ENCODE measurements at places on chromosomes 12 and 14.

- no peak for DNase-seq
Observed at GRCh38 chr12:59382282-59383078, 213.3 kb upstream of the SLC16A7 start.

DNA sequence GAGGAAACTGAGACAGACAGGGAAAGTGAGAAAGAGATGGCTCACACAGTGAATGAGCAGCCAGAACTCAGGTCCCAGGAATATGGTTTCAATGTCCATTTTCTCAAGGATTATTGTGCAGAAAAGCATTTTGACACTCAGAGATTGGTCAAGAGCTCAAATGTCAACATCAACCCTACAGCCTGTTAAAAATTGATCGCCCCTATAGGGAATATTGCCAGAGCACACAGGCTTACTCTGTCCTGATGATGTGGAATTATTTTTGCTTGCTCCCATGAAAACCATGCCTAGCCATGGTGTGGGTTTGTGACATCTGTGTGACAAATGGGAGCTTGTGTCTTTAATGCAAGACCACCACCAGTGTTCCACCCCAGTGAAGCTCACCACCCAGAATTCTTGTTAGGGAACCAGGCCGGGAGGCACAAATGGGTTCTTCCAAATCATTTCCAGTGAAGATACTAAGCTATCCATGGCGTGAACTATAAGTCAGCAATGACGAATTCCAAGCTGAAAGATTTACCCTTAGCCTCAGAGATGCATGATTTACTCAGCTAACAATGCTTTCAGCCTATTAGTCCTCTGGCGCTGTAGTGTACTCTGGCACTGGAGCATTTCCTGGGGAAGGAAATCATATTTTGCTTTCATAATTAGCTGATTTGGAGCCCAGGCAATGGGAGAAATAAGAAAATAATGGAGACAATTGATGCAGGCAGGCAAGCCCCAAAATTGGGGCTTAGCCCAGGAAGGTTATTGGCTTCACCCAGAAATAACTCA, 1188.2 kb upstream of the TMEM132C start:
- no peak for DNase-seq

GRCh38 chr12:109778684-109779083, 54.5 kb downstream of the TRPV4 start:
- DNase-seq: no peak

GRCh38 chr14:20247646-20248246, 8.7 kb downstream of the OR11H4 start:
- no peak for DNase-seq

GRCh38 chr12:71415336-71416231, 24.0 kb upstream of the LGR5 start:
- DNase-seq: no peak

DNA sequence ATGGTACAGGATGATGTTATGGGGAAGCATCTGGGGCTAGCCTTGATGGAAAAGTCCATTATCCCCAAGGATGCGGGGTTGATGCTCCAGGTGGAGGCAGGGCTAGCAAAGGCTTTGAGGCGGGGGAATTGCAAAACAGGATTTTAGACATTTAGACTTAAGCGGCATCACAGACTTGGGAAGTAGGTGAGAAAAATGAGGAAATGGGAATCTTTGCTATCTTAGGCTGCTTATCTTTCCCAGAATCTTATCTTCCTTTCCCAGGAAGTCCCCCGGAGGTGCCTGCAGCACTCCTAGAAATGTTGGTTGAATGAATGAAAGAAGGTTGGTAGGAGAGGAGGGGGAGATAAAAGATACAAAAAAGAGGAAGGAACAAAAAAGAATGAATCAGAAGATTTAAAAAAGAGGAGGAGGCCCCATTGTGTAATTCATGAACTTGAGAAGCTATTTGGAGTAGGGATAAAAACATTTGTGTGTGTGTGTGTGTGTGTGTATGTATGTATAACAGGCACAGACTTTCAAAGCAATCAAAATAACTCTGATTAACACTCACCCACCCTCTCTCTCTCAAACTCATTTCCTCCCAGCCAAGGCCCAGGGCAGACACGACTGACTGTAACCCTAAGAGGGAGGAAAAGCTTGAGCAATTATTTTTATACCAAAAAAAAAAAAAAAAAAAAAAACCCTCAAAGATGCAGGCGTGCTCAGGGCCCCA, 62.5 kb upstream of the TBX3 start:
- DNase-seq: no peak

- DNase-seq: no peak
Observed at GRCh38 chr14:90096566-90096965, 34.8 kb downstream of the KCNK13 start.

- no peak for DNase-seq
Observed at GRCh38 chr14:63240221-63240620, 36.0 kb downstream of the RHOJ start.

DNA sequence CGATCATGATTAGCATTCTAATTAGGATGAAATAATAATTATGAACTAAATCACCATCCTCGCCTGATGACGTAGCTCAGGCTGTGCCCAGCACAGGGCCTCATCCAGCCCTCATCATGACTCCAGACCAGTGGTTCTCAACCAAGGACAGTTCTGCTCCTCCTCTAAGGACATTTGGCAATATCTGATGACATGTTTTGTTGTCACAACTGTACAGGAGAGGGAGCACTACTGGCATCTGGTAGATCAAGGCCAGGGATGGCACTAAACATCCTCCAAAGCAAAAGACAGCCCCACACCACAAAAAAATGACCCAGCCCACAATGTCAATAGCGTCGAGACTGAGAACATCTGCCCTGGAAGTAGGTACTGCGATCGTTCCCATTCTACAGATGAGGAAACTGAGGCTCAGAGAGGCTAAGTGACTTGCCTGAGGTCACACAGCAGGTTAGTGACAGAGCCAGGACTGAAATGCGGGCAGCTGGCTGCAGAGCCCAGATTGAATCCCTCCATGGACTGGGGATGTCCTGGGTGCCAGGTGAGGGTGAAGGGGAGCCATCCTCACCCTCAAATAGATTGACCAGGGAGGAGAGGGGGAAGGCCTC, 15.5 kb downstream of the TRPV4 start:
- DNase-seq: no peak

GRCh38 chr14:97655169-97655948, 858.2 kb downstream of the VRK1 start:
- DNase-seq: no peak

GRCh38 chr14:72264716-72265115, 332.5 kb downstream of the RGS6 start:
- no peak for DNase-seq
